Adrenal gland (tissue), 19 donors: ENCODE measurements at places on chromosomes 7 and 10. TPM values are rescaled to one million over a fixed set of nuclear protein-coding genes. Genes with fewer than 3 reads are reported as not detected.

- H3K36me3 ChIP-seq: no peaks in the 10 kb centered on the region
- no peaks in the 10 kb centered on the region for H3K4me1 ChIP-seq
- no peak for DNase-seq
Observed at GRCh38 chr7:116280803-116281202, 70.5 kb downstream of the TES start.

GRCh38 chr10:33337326-33337957 is 3.0 kb upstream of the NRP1 start:
- H3K4me3 ChIP-seq: no peak overlapping the region
- peak; percentile 35 for DNase-seq
- no peaks in the 10 kb centered on the region for H3K36me3 ChIP-seq

GRCh38 chr7:95509199-95509598 is 23.5 kb downstream of the ASB4 start:
- H3K36me3 ChIP-seq: no peaks in the 10 kb centered on the region
- H3K4me1 ChIP-seq: no peaks in the 10 kb centered on the region

DNA sequence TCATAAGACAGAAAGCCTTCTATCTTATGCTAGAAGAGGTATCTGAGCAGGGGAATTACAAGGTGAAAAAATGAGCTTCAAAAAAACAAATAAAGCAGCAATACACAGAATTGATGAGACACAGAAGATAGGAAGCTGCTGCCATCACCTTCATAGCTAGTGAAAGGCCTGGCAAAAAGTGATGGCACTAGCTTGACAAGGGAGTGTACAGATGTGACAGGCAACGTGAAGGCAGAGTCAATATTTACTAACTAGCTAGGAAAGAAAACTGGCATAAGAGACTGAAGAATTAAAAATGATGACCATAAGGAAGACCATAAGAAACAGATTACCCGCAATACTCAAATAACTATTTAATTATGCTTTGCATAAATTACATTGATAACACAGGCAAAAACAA is 9.4 kb downstream of the GPR22 start:
- H3K27ac ChIP-seq: no peak overlapping the region
- H3K27me3 ChIP-seq: no peaks in the 10 kb centered on the region
- H3K4me1 ChIP-seq: peaks cover 10% of the 10 kb centered on the region

GRCh38 chr7:99440195-99440594 is 1.5 kb downstream of the CPSF4 start:
- no peaks in the 10 kb centered on the region for H3K27me3 ChIP-seq
- no peak overlapping the region for H3K27ac ChIP-seq
- H3K4me1 ChIP-seq: peaks cover 15% of the 10 kb centered on the region

EGR2 gene
- 4.2 TPM for total RNA-seq

MAT1A gene
- total RNA-seq: 0.95 TPM
